ENCODE measurements at places on chromosomes 1 and 21.
A peak's percentile ranks its signal among the peaks of the same experiment; 100 is the strongest.

DNA sequence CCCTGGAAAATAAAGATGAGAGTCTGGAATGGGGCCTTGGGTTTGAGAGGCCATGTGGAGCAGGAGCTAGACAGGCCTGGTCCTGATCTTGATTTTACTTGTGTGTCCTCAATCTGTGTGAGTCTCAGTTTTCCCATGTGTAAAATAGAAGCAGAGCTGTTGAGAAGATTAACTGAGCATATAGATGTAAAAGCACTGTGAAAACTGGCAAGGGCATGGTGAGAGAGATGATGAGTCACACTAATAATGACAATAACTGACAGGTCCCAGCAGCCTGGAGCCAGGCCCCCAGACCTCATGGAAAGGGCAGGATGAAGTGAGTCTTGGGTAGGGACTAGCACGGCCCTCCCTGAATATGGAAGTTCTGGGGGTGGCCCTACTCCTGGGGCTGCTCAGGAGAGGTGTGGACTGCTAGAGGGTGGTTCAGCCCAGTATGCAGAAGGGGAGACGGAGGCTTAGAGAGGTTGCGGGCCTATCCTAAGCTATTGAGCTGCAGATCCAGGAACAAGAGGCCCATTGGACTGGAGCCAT, 2.8 kb upstream of the AHDC1 start:
- DNase-seq = no peak

- no peak for DNase-seq
Measured at GRCh38 chr1:5920201-5920600, 72.0 kb downstream of the NPHP4 start.

DNA sequence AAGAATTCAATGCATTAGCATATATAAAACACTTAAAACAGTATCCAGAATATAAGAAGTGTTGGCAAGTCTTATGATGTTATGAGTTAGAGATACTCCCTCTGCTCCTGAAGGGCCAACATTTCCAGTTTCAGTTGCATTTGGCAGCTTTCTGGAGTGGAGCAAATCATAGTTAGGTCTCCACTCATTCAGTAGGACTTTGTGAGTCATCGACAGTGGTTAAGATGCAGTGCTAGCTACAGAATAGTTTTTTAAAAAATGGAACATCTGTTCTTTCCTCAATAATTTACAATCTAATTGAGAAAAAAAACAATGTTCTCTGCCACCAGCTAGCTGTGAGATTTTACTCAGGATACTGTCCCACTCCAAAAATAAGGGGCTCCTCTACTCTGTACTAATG, 389.1 kb downstream of the HLX start:
- no peak for DNase-seq

GRCh38 chr1:156767879-156768604, 707 bp downstream of the PRCC start:
- DNase-seq = no peak

GRCh38 chr1:113686891-113687618, 72.2 kb downstream of the PHTF1 start:
- DNase-seq = no peak

DNA sequence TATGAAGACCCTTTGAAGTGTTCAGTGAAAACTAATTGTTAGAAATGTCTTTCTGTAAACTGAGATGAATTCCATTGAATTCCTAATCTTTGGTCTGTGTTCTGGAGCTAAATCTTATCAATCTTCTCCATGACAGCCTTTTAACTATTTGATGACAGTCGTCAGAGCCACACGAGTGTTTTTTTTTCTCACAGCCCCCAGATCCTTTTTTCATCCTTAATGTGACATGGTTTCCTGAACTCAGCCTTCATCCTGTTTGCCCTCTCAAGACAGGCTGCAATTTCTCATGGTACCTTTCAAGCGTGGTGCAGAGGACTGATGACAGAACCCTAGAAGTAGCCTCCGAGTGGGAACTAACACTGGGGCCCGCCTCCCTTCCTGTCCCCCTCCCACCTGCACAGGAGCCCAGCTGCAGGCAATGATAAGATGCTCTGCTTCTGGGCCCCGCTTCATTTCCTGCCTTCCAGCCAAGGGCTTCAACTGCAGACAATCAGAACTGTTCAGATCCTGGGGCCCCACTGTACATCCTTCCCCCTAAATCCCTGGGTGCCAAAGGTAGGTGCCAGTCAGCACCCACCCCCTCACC, 114.6 kb upstream of the VAV3 start:
- DNase-seq = peak; percentile 88

- DNase-seq = no peak
Measured at GRCh38 chr1:8702472-8702849, 115.0 kb downstream of the RERE start.

DNA sequence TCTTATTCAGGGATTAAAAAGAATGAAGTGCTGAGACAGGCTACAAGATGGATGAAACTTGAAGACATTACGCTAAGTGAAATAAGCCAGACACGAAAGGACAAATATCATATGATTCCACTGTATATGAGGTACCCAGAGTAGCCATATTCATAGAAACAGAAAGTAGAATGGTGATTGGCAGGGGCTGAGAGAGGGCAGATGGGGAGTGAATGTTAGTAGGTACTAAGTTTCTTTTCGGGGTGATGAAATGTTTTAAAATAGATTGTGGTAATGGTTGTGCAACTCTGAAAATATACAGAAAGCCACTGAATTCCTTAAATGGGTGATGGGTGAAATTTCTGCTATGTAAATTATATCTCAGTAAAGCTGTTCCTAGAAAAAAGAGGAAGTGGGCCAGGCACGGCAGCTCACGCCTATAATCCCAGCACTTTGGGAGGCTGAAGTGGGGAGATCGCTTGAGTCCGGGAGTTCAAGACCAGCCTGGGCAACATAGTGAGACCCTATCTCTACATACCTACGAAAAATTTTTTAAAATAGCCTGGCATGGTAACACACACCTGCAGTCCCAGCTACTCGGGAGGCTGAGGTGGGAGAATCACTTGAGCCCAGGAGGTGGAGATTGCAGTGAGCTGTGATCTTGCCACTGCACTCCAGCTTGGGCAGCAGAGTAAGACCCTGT, 15.9 kb downstream of the SLC27A3 start:
- DNase-seq = peak; percentile 59

- no peak for DNase-seq
Measured at GRCh38 chr21:28239340-28239739, 753.3 kb downstream of the LTN1 start.

DNA sequence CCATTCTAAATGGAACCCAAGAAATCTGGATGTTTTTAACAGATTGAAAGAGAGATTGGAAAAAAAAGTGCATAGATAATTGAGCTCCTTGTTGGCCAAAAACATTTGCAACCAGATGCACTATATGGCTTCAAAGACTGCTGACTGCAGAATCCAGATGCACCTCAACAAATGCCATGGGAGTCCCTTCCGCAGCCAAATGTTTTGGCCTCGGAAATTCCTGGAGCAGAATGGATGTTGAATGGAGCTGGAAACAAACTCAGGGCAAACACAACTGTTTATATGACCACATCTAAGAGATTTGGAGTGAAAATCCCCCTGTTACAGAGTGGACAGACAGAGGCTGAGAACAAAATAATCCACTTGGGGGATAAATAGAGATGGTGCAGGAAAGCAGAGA, 285.0 kb upstream of the NFIA start:
- DNase-seq = no peak

GRCh38 chr1:69502991-69503390, 64.7 kb upstream of the LRRC7 start:
- DNase-seq = no peak

GRCh38 chr1:75469586-75470173, 141.2 kb downstream of the SLC44A5 start:
- DNase-seq = no peak

GRCh38 chr1:37691497-37692077, 729 bp upstream of the CDCA8 start:
- DNase-seq = peak; percentile 39

DNA sequence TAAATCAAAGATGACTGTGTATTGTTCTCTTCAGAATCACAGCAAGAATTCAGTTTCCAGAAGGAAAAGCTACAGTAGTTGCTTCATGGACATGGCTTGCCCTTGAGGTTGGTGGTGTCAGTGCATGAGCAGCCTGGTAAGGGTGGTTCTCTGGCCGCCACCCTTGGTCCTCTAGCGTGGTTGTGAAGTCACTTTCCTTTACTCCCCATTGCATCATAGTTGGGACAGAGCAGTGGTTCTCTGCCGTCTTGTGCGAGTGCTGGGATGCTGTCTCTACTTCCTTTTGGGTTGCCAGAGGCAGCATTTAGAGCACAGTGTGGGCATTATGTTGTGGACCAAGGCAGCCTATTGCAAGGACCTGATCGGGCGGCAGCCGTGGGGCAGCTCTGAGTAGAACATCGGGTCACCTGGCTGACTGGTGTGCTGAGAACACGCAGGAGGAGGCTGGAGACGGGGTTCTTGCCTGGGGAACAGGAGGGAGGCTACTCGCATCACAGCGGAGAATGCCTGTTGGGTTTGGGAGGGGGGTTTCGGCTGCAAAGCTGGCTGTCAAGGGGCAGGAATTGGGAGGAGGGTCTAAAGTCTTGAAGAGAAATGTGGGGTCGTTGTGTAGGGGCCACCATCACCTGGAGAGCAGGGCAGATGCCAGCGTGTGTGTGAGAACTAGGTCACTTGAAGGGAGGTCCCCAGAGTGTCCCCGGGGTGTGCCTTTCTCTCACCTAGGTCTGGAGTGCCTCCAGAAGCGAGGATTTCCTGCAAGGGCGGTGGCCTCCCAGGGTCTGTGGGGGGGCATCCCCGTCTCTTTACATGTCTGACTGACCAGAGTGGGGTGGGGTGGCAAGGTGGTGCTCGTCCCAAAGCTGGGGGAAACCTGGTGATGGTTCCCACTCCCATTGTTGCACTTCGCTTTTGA, 6.3 kb downstream of the ARF1 start:
- DNase-seq = no peak

DNA sequence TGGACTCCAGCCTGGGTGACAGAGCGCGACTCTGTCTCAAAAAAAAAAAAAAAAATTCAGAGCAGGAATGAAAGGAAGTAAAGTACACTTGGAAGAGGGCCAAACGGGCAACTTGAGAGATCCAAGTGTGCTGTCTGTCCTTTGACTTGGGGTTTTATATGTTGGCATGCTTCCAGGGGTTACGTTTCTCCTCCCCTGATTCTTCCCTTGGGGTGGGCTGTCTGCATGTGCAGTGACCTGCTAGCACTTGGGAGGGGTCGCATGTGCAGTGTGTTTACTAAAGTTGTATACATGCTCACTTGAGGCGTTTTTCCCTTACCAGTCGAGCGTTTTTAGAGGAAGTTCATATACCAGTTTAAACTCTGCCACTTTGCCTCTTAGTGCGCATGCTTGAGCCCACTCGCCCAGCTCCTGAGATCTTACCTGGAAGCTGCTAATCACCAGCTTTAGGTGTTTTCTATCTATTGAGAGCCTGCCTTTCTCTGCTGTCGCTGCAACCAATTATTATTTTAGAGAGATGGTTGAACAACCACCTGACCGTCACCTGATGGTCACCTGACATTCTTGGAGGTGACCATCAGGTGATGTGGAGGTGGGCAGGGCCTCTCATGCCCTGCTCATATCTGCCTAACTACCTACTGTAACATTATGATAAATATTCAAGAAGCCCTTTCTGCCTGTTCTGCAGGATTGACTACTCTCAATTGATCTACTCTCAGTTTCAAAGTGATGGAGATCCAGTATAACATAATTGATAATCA, 140.1 kb downstream of the MACF1 start:
- DNase-seq = no peak

GRCh38 chr1:221159608-221160007, 280.4 kb downstream of the HLX start:
- no peak for DNase-seq

DNA sequence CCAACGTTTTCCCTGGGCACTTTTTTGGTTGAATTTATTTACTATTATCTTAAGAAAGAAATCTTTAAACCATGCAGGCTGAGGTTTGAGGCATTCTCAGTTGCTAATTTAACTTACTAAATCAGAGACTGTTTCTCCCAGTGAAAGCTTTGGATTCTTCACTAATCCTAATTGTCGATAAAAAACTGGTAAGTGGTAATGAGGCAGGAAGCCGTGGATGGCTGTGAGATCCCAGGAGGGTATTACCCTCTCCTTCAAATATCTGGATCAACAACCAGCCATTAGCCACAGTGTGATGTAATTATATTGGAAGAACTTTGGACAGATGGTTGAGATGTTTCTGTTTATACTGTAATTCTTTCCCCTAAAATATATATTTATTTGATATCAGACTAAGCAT, 485.0 kb downstream of the DISC1 start:
- DNase-seq = no peak

GRCh38 chr1:66641891-66642473, 108.0 kb downstream of the SGIP1 start:
- no peak for DNase-seq

DNA sequence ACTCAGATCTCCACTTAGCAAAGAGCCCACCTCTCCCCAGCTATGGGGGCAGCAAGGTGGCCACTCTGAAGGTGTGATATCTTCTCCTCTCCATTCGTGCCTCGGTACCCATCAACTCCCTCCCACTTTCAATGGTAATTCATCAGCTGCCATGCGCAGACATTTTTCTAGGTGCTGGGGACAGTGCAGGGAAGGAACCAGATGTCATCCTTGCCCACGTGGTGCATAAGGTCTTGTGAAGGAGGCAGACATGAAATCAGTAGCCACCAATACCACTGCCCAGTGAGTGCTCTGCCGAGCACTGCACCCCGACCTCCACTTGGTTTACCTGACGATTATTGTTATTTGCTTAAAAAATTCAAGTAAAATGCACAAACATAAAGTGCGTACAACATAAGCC, 76.3 kb upstream of the CSF3R start:
- DNase-seq = no peak

- no peak for DNase-seq
Measured at GRCh38 chr1:81114191-81114590, 686.5 kb upstream of the ADGRL2 start.

- no peak for DNase-seq
Measured at GRCh38 chr1:214801191-214801590, 198.2 kb downstream of the CENPF start.

DNA sequence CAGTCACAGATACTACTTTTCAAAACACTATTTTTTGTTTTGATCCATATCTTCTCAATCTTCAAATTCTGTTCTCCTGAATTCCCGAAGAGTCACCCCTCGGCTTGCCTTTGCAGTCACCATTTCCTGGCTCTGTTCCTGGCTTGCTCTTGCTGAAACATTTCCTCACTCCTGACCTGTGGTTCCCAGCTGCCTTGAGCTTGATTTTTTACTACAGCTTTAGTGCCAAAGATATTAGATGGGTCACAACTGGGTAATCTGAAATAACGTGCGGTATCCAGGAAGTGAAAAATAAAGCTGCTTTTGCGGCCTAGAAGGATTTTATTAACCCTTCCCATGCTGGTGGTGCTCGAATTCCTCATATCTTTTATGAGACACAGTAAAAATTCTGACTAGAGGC, 318.8 kb downstream of the PCP4 start:
- DNase-seq = no peak

DNA sequence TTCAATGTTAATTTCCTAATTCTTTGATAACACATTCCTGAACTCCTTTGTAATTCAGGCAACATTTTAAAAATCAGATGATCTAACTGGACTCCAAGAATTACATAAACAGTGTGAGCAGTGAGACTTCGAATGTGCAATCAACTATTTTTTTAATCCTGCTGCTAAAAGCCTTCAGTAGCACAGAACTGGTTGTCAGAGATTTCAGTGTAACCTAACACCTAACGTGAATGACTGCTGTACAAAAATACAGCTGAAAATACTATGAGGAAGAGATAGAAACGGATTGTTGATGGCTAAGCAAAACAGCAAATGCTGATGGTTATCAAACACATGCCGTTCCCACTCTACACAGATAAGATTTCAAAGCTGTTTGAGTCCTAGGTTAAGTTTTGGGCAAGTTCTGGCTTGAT, 46.1 kb downstream of the APP start:
- DNase-seq = no peak

Data from OCI-LY7 (cell line).